ENCODE measurements at places on chromosomes 1 and 21. TPM values are rescaled to one million over a fixed set of nuclear protein-coding genes. Genes with fewer than 3 reads are reported as not detected.

- no peak for DNase-seq
Measured at GRCh38 chr1:23910553-23911246, 2.5 kb downstream of the CNR2 start.

The CHI3L2 gene
- total RNA-seq = 6.5 TPM

DNA sequence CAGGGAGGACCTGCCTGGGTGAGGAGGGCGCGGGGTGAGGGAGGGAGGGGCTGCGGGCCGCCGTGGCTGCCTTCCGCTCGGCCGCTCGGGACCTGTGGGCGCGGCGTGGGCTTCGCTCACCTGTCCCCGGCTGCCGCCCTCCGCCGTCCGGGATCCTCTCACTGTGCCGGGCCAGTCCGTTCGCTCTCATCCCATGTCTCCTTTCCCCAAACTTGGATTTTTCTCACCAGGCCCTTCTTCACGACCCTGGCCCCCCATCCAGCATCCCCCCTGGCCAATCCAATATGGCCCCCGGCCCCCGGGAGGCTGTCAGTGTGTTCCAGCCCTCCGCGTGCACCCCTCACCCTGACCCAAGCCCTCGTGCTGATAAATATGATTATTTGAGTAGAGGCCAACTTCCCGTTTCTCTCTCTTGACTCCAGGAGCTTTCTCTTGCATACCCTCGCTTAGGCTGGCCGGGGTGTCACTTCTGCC lies 362 bp downstream of the ZBTB48 start:
- no peak for DNase-seq

- DNase-seq = no peak
Measured at GRCh38 chr1:178693366-178693765, 31.7 kb upstream of the RALGPS2 start.

DNA sequence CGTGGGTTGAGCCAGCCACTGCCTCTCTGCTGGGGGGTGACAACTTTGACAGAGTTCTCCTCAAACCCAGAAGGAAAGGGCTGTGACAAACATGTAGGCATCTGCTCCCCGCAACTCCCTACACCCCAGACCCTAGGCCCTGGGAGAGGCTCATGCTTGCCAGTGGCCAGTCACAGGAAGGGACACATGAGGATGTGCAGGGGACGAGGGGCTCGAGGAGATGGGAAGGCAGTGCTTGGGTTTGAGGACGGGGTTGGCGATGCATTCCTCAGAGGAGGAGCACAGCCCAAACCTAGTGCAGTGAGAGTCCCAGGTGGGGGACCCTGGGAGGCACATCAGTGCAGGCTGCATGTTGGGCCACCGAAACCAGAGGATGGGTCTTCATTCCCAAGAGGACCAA lies 62.1 kb downstream of the STUM start:
- DNase-seq = no peak

DNA sequence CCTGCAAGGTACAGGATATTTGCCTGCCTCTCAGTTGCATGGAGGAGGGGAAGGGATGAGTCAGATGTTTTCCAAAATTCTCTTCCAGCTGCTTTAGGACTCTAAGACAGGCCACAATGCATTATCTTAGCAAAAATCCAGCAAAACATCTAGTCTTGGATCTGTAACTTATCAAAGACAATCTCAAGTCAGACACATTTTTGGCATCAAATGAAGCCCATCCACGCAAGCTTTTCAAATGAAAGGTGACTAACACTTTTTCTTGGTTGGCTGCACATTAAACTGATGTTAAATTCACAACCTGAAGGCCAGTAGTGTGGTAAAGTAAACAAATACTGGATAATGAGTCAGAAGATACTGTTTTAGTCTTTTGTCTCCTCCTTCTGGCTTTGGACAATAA lies 21.3 kb downstream of the FAM78B start:
- no peak for DNase-seq

DNA sequence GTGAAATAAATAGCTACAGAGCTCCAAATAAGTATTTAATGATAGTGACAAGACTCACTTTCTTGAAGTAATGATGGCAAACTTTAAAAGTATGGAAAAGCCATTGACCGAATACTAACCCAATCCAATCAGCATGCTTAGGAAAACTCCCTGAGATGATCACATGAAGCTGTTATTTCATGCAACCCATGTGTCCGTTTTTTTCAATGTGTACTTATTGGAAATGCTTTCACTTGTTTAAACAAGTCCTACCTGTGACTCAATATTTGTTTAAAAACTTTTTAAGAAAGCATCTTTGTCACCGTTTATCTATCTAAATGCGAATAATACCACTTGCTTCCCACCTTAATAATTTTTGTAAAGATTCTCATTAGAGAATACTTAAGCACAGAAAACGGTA lies 185.8 kb downstream of the NRIP1 start:
- DNase-seq = no peak

The TRIM17 gene
- total RNA-seq = 3.1 TPM

The FAAH gene
- 8.9 TPM for total RNA-seq

- no peak for DNase-seq
Measured at GRCh38 chr1:211714154-211714553, 38.7 kb upstream of the NEK2 start.

The PLCH2 gene
- total RNA-seq = 16.4 TPM

DNA sequence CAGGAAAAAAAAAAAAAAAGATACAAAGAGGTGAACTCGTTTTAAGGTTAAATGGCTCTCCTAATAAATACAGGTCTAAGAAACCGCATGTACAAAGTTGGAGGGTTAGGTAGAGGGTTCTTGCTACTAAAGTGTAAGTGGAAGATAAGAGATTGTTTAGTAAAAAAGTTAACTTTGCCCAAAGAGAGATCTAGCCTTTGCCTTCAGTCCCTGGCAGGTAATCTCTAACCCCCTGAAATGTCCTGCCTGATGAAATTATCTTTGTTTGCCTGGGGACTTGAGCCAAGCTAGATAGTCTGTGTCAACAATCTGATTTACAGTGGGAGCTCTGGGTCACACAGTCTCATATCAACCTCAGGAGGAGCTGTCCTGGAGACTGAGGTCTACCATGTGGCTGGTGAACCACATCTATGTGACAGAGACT lies 57.6 kb downstream of the TRIM33 start:
- no peak for DNase-seq

DNA sequence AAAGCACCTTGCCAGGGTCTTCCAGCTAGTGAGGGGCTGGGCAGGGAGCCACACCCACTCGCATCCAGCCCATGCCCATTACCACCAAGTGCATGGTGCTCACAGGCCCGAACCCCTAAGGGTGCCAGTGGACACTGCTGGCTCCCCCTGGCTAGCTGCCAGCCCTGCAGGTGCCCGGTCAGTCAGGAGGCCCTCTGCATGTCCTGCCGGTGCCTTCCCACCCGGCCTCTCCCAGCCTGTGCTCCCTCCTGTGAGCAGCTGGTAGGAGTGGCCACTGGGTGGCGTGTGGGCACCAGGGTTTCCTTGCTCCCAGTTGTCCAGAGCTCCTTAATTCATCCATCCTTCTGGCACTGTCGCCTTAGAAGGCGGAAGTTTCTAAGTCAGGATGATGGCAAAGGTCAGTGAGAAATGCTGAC lies 33.4 kb downstream of the QSOX1 start:
- no peak for DNase-seq

GRCh38 chr1:7574121-7575040 lies 196.7 kb upstream of the VAMP3 start:
- DNase-seq = no peak

The ATP1A2 gene
- not detected for total RNA-seq

GRCh38 chr21:46286648-46287002 lies 483 bp downstream of the YBEY start:
- DNase-seq = no peak

DNA sequence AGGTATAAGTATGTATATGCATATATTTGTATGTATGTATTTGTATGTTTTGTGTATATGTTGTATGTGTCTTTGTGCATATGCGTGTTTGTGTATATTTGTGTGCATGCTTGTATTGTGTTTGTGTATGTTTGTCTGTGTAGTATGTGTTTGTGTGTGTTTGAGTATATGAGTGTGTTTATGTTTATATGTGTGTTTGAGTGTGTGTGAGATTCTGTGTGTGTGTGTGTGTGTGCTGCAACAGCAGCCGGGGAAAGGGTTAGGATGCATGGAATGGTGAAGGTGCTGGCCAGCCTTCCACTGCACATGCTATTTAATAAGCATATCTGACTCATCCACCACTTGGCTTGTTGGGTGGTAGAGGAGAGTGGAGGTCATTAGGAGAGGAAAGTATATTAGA lies 46.6 kb upstream of the RAB4A start:
- DNase-seq = no peak

- DNase-seq = peak; percentile 15
Measured at GRCh38 chr1:51518033-51518585, 957 bp downstream of the EPS15 start.

- DNase-seq = no peak
Measured at GRCh38 chr1:245181158-245181517, 26.4 kb downstream of the KIF26B start.

DNA sequence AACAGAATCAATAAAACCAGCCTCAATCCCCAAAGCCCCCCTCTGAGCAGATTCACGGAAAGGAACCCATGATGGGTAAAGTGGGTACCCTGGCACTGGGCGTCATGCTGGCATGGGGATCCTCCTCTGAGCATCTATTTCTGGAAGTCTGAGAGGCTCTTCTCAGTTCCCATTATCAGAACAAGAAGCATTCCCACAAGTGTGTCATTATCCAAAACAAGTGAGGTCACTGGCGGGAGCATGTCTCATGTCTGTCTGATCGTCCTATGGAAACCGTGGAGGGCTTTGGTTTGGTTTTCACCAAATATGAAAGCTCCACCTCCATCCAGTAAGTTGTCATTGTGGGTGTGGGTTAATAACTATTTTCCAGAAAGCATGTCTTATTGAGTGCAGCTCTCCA lies 70.7 kb downstream of the PGM1 start:
- DNase-seq = no peak

DNA sequence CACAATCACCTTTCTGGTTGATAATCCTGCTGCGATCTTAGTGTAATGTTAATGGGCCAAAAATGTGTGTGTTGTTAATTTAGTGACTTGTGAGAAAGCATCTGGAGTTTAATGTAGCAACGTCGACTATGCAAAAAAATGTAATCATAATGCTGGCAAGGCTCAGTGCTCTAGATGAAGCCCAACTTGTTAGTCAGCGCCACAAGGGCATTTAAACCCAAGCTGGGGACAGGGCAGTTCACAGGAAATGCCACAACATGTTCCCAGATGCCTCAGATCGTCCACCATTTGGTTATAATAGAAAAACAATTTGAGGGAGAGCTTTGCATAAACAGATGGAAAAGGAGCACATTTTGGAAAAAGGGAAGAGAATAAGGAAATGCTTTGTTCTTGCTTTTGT lies 585.4 kb upstream of the PLXNA2 start:
- DNase-seq = no peak

GRCh38 chr21:44370786-44371410 lies 17.5 kb downstream of the TRPM2 start:
- no peak for DNase-seq

The OR2T35 gene
- total RNA-seq = not detected

DNA sequence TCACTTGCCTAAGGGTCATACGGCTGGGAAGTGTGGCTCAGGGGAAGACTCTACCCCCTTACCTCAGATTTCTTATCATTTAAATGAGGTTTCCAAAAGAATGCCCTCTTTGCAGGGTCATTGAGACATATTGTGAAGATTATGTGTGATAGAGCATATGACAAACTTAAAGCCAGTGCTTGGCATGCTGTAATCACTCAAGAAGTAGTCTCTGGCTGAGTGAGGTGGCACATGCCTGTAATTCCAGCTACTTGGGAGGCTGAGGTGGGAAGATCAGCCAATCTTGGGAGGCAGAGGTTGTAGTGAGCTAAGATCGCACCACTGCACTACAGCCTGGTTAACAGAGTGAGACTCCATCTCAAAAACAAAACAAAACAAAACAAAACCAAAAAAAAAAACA lies 7.5 kb upstream of the LDLRAD2 start:
- no peak for DNase-seq

DNA sequence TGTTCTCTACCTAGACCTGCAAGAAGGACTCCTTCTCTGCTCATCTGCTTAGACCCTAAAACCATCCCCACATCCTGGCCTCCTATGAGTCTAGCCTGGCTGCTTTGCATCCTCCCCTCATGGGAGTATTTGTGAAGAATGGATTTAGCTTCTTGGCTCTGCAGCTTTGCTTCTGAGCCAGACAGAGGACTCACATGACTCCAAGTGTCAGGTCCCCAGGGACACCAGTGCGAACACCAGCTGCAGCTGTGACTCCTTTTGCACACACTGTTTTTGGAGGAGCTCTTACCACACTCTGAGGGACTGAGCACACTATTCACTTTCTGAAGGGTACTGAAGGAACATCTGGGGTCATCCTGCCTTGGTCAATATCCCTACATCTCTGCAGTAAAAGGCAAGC lies 131.8 kb upstream of the SGIP1 start:
- no peak for DNase-seq

- DNase-seq = no peak
Measured at GRCh38 chr1:29123887-29124365, at the start of gene TMEM200B. Gene TMEM200B, minus strand, starts transcription at chr1:29123903. Its CDS starts 2,075 bp downstream, at chr1:29121828.

The SELE gene
- total RNA-seq = not detected

The ATP8B2 gene
- 111 TPM for total RNA-seq

DNA sequence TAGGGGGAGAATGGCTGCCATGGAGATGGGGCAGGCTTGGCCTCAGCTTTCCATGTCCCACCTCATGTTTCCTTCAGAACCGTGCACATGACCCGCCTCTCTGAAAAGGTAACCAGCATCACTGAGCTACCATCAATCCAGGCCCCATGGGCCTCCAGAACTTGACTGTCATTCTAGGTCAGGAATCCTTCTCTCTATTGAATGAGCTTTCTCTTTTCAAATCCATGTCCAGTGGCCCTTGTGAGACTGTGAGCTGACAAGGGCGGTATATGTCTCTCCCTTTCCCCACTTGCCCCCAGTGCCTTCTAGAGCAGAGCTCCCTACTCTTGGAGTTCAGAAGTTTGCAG lies 4.4 kb downstream of the CSRP1 start:
- DNase-seq = no peak

- DNase-seq = no peak
Measured at GRCh38 chr1:87169263-87169910, 159.3 kb upstream of the LMO4 start.

The CD84 gene
- 81.5 TPM for total RNA-seq

DNA sequence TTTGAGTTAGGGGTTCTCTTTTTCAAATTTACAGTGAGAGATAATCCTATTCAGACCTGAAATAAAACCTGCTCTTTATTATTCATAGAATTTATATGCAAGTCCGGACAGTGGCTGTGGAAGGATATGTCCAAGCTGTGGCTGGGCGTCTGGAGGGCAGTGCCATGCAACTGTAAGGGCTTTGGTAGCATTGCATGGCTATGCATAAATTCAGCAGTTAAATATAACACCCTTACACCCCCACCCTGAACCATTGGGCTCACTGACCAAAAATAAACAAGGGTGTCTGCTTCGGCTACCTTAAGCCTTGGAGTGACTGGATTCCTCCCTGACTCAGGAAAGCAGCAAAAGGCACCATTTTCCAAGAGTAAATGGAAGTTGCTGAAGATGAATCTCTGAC lies 5.4 kb downstream of the CHTOP start:
- DNase-seq = no peak

The JTB gene
- 120 TPM for total RNA-seq

The NUP210L gene
- total RNA-seq = 0.16 TPM

DNA sequence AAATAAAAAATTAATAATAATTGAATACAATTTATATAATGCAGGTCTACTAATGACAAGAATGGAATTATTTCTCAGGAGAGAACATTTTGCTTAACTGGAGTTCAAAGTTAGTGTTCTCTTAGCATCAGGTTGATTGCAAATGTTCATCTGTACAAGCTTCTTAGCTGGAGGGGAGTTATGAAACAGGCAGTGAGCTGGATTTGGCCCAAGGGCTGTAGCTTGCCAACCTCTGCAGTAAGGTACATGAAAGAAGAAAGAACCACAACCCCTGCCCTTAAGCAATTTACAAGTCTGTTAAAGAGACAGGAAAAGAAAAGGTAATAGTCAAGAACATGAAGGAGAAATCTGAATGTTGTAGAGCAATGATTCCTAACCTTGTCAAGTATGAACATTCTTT lies 17.0 kb downstream of the LPGAT1 start:
- no peak for DNase-seq

The VWA5B1 gene
- not detected for total RNA-seq

All from naive thymus-derived CD8-positive, alpha-beta T cell (primary cell).